ENCODE measurements at places on chromosomes 12 and 14.
A peak's percentile ranks its signal among the peaks of the same experiment; 100 is the strongest.

DNA sequence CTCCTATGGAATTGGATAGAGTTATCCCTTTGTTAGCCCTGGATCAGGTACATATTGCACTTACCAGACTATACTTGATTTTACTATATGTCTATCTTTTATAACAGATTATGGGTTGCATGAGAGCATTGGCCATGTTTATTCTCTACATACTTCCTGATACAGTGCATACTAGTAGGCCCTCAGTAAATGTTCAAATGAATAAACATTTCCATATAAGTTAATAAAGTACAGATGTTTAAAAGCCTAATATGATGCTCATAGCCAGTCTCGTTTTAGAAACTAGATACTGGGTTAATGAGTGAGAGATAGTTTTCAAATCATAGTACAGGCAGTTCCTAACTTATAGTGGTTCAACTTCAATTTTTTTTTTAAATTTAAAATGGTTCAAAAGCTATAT is 39.5 kb upstream of the TOMM20L start:
- DNase-seq: no peak

DNA sequence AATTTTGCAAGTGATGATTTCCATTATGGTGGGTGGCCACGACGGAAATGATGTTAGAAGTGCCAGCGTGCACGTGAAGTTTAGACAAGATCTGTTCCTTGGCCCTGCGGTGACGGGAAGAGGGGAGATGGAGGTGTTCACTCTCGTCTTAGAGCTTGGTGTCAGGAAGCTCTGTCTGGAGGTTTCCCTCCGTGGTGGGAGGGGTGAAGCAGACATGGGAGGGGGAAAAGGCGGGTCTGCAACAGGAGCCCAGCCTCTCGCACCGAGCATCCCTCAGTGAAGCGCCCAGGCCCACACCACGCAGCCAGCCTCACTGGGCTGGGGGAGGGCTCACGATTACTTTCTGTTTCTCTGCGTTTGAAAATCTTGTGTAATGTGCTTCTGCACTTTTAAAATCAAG is 26.3 kb downstream of the EML1 start:
- DNase-seq: no peak

DNA sequence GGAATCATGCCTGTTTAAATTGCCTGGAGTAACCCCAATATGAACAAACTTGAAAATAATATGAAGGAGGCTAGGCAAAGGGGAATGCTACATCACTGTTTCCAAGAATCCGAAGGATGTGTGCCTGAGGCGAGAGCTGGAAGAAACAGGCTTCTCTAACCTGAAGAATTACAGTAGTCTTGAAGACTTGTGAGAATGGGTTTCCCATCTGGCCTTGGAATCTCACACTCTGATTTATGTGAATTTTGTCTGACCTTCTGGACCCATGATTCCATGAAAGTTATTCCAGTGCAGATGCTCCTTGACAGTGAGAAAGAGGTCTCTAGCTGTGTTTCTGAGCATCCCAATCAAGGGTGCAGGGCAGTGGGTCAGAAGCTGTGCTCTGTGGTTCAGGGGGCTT is 122.1 kb upstream of the PARP11 start:
- no peak for DNase-seq

GRCh38 chr14:35416108-35416750 is 11.7 kb upstream of the NFKBIA start:
- DNase-seq: no peak

DNA sequence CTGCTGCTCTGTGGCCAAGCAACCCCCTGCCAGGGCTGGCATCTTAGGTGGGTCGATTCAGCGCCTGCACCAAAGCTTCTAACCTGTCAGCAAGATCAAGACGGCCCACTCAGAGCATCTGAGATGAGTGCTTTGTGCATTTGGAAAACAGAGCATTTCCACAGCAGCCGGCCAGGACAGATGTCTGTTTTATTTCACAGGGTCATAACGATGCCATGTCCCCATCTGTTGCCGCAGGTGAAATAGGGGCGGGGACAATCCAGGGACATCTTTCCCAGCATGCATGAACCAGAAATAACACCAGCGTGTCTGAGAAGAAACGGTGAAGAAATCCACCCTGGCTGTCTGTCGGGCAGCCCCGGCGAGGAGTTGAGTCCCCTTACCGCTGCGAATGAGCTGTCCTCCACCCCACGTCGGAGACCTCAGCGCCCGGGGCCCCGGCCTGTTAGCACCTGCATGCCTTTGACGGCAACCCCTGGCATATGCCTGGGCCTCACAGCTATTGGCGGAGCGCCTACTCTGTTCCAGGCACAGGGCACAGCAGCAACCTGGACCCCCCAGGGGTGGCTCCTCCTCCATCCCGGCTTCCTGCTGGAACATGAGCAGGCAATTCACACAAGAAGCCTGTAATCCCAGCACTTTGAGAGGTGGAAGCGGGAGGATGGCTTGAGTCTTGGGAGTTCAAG is 30.6 kb upstream of the ULK1 start:
- DNase-seq: no peak

DNA sequence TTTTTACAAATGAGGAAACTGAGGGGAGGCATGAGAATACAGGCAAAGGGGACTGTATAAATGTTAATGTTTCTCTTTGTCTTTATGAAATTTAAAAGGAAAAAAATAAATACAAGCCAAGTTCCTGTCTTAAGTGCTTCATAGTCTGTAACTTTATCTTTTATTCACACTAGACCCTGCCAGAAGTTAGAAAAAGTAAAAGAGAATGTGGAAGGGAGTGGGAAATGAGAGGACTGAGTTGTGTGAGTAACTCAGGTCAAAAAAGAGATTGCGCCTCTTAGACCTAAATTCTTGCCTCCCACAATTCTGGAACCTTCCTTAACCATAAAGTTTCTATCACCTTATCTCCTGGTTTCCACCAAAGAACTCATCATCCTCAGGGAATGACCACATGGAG is 141.1 kb downstream of the KICS2 start:
- no peak for DNase-seq

- peak; percentile 31 for DNase-seq
Observed at GRCh38 chr14:59086241-59086882, 102.1 kb upstream of the DAAM1 start.

GRCh38 chr12:132453361-132454192 is 36.4 kb upstream of the FBRSL1 start:
- DNase-seq: peak; percentile 3

DNA sequence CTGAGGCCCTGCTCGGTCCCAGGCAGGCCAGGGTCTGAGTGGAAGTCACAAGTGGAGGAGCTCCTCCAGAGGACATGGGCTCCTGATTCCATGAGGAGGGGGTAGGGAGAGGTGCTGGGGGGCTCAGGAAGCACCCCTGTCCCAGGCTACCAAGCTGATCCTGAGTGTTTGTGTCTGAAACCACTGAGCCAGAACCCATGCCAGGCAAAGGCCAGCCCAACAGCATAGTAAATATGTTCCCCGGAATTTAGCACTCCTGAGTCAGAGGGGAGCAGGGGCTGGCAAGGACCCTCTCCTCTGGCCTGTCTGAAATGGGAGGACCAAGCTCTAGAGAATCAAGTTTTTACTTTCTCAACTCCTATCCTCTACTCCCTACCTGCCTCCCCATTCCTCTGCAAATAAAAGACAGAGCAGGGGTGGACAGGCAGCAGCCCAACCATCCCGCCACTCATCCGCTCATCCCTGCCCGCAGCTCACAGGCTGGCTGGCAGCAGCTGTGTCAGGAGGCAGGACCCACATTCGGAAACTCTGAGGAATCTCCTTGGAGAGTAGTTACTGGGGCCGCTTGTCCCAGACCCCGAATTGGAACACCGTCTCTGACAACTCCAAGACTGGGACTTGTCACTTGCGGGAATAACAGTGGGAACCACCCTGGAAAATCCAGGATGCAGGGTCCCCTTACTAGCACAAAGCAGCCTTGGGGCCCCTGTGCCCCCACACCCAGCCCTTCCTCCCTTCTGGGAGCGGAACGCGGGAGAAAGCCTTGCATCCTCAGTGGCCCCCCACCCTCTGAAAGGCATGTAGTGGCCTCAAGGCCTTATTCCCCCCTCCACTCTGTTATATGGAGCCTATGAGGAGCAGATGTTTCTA is 102.5 kb downstream of the ZFP36L1 start:
- DNase-seq: no peak

DNA sequence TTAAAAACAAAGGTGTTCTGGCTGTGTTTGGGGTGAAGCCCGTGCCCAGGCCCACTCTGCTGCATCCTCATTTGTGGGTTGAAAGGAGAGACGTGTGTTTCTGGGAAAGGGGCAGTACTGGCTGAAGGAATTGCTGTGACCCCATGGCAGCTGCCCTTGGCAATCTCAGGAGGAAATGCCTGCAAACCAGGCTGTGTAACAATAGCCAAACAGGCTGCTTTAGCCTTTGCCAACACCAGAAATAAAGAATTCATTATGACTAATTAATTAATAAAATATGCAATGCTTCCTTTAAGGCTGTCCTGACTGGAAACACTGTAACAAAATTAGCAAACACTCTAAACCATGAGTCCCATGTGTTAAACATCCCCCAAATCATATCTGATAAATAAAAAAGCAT is 53.0 kb upstream of the KRR1 start:
- DNase-seq: no peak

GRCh38 chr14:71232506-71232905 is 325.2 kb downstream of the PCNX1 start:
- no peak for DNase-seq

- no peak for DNase-seq
Observed at GRCh38 chr14:79443602-79444001, 767.7 kb downstream of the DIO2 start.

DNA sequence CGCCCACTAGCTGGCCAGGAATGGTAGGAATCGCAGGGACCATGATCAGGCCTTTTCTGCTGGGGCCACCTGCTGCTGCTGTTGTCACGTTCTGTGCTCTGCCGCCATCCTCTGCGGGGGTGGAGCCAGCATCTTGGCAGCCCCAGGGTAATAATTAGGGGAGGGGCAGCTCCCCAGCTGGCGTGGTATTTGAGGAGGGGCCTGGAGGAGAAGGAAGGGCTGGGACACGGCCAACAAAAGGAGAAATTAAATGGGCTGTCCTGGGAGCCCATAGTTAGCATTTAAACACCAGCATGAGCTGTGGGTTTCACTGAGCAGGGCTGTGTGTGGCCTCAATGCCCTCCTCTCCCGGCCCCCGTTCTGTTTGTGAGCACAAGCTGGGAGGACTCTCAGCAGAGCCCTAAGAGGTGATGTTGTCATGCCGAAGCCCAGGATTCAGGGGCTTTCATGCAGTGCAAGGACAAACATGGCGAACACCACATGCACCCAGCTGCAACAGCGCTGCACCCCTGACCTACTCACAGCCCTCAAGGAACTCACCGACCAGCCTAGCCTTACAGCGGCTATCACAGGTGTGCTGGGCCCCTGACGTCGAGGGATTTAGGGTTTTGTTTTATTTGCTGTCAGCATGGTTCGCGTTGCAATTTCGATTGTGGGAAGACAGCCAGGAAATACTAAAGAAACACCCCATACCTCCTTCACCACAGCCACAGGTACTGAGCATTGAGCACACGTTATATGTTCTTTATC is 324.3 kb downstream of the CACNA1C start:
- no peak for DNase-seq

DNA sequence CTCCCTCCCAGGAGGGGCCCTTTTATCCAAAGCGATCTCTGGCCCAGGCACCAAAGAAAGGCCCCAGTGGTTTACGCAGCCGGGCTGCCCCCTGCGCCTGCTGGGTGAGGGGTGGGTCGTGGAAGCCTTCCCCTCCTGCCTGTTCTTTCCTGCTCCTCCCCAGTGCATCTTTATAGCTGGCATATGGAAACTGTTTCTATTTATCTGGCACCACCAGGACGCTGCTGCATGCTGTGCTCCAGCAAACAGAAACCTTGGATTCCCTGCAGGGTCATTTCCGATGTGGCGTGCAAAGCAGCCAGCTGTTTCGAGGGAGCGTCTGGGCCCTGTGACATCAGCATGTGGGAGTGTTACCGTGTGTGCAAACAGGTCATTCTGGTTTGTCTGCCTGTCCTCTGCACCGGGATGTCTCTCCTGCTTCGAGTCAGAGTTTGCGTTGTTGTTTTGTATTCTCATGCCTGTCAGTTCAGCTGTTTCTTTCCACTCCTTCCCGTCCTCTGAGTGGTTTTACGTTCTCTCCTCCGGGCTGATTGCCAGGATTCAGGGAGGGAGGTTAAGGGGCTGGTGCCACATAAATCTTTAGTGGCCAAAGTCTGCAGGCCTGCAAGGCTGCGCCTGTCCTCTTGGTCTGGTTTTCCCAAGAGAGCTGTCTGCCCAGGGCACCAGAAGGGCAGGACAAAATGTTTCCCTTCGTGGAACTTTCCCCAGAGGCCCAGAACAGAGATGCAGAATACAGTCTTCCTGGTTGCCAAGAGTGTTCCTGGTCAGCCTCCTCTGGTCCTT is 24.6 kb downstream of the TPCN1 start:
- DNase-seq: peak; percentile 65

DNA sequence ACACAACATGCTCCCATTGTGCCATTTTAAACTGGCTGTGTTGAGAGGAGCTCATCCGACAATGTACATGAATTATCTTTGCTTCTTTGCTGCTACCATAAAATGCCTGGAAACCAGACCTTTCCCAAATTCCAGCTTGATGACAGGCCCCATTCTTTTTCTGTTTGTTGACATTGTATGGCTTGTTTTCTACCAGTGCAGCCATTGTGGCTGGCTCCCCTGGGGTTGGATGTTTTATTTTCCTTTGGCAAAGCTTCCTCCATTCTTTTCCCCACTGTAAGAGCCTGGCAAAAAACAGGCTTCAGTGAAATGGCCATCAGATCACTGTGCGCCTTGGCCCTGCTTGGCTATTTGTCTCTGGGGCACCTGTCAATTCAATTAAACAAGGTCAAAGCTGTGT is 532.5 kb downstream of the VRK1 start:
- no peak for DNase-seq

DNA sequence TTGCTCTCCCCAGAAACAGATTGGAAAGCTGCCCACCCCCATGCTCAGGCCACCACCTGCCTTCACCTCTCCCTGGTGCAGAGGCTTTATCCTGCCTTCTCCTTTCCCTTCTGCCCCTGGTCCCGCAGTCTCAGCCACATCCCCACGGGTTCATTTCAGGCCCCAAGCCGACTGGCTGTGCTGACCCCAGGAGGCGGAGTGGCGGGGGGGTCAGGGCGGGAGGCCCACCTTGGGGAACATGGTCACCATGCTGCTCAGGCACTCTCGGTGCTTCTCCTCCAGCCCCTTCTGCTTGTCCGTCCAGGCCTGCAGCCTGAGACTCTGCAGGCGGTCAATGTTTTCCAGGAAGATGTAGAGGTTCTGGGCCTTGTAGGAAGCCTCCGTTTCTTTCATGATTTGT is 6.9 kb downstream of the FAM186B start:
- no peak for DNase-seq

GRCh38 chr14:105861985-105862465 is 335.6 kb downstream of the TMEM121 start:
- no peak for DNase-seq

GRCh38 chr12:125329239-125330102 is 264.2 kb downstream of the AACS start:
- DNase-seq: no peak

GRCh38 chr12:102913453-102914226 is 3.4 kb downstream of the PAH start:
- no peak for DNase-seq

All from GM04503 (cell line).